ENCODE measurements at places on chromosomes 6 and 20.

GRCh38 chr6:104526376-104526775 is 333.3 kb downstream of the HACE1 start:
- ATAC-seq, result no peak

DNA sequence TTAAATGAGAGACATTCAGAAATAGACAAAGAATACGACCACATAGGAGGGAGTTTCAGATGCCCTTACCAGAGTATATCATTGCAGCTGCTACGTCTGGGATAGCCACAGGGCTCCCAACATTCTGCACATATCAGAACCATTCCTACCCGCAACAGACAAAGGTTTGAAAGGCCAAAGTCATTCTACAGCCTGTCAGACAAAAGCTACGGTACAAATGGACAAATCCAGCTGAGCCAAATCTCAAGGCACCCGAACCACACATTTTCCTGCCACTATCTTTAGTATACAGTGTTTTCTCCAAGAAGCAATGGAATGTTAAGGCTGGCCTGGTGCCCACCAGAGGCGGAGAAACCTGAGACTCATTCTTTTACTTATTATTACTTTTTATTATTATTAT is 30.5 kb upstream of the LYRM2 start:
- no peak for ATAC-seq

DNA sequence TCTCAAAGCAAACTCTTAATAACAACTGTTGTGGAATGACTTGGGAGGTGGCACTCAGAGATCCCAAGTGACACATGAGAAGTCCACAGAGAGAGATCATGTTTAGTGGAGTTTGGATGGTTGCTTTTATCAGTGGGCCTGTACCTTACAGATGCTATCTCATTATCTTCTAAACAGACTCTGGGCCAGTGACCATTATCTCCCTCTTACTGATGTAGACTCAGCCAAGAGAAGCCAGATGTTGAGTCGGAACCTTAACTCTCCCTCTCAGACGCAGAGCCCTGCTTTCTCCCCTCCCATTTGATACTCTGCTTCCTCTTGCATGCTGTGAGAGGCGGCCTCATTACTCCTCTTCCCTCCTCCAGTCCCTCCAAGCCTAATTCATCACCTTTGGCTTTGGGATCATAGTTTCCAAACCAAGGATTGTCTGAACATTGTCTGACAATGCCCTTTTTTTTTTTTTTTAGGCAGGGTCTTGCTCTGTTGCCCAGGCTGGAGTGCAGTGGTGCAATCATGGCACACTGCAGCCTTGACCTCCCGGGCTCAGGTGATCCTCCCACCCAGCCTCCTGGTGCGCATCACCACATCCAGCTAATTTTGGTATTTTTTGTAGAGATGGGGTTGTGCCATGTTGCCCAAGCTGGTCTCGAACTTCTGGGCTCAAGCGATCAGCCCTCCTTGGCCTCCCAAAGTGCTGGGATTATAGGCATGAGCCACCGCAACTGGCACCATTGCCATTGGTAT is 4.5 kb upstream of the DDR1 start:
- ATAC-seq, result no peak

DNA sequence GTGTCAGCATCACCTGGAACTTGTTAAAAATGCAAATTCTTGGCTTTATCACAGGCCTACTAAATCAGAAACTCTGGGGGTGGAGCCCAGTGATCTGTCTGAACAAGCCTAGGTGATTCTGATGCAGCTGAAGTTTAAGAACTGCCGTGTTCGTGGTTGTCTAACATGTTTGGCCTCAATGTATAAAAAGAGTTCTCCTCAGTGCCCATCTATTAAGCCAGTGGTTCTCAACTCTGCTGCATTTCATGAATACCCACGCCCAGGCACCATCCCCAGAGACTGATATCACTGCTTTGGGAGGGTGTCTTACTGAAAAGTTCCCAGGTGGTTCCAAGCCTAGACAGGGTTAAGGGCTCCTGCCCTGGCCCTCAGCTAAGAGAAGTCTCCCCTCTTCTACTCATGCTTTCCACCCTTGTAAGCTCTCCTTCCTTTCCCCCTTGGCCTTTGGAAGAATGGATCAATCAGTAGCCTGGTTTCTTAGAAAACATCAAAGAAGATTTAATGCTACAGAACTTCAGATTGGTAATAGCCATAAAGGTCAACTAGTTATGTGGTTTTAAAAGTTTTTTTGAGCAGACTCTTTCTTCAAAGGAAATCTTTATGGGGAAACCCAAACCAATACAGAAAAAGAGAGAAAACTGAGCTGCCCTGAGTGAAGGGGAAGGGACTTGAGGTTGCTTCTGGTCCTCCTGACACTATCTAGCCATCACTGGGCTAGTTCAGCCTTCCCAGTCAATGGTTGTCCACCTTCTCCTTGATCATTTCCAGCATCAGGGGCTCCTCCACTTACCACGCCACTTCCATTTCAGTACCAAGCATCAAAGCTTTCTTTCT is 38.9 kb upstream of the TNFAIP3 start:
- peak; percentile 58 for ATAC-seq

- ATAC-seq, result no peak
Observed at GRCh38 chr6:91509039-91509438, 922.2 kb upstream of the MAP3K7 start.

DNA sequence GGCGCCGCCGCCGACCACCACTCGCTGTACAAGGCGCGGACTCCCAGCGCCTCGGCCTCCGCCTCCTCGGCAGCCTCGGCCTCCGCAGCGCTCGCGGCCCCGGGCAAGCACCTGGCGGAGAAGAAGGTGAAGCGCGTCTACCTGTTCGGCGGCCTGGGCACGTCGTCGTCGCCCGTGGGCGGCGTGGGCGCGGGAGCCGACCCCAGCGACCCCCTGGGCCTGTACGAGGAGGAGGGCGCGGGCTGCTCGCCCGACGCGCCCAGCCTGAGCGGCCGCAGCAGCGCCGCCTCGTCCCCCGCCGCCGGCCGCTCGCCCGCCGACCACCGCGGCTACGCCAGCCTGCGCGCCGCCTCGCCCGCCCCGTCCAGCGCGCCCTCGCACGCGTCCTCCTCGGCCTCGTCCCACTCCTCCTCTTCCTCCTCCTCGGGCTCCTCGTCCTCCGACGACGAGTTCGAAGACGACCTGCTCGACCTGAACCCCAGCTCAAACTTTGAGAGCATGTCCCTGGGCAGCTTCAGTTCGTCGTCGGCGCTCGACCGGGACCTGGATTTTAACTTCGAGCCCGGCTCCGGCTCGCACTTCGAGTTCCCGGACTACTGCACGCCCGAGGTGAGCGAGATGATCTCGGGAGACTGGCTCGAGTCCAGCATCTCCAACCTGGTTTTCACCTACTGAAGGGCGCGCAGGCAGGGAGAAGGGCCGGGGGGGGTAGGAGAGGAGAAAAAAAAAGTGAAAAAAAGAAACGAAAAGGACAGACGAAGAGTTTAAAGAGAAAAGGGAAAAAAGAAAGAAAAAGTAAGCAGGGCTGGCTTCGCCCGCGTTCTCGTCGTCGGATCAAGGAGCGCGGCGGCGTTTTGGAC is 2.0 kb downstream of the SOX4 start:
- peak; percentile 46 for ATAC-seq

DNA sequence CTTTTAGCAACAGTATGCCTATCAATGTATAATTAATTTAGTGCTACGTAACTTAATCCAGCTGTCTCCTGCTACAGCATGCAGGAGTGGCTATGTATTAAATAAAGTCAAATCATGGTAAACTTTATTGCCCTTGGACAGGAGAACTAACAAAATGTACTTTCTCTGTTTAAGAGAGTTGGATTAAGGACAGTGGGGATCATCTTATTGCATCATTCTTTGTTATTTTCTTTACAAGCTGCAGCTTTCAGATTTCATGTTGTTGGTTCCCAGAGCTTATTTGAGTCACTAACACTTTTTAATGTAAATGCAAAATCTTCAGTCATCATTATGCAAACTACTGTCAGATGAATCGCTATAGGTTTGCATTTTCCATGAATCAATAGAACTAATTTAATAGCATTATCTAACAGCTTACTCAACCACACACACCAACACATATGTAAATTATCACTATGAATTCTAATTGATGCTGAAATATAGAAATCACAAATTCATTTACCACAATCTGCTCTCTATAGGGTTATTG is 424.7 kb downstream of the MMUT start:
- no peak for ATAC-seq

DNA sequence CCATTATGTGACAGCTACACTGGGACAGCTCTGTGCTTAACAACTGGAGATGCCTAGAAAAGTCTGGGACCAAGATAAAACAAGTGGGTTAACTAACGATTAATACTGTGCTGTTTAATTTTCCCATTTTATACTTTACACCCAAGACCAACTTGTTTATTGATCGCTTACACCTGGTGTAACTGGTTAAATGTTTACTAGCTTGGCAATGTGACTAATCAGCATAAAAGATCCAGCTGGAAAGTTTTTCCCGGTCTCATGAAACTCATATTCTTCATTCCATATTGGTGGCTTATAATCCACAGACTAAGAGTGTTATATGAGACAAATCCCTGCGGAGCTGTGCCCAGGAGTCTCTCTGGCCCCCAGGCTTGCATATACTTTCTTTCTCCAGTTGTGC is 101.7 kb upstream of the GJE1 start:
- no peak for ATAC-seq

GRCh38 chr6:16437984-16438383 is 199.6 kb downstream of the GMPR start:
- ATAC-seq, result peak; percentile 66

GRCh38 chr20:62168061-62168460 is 14.8 kb upstream of the MTG2 start:
- no peak for ATAC-seq

DNA sequence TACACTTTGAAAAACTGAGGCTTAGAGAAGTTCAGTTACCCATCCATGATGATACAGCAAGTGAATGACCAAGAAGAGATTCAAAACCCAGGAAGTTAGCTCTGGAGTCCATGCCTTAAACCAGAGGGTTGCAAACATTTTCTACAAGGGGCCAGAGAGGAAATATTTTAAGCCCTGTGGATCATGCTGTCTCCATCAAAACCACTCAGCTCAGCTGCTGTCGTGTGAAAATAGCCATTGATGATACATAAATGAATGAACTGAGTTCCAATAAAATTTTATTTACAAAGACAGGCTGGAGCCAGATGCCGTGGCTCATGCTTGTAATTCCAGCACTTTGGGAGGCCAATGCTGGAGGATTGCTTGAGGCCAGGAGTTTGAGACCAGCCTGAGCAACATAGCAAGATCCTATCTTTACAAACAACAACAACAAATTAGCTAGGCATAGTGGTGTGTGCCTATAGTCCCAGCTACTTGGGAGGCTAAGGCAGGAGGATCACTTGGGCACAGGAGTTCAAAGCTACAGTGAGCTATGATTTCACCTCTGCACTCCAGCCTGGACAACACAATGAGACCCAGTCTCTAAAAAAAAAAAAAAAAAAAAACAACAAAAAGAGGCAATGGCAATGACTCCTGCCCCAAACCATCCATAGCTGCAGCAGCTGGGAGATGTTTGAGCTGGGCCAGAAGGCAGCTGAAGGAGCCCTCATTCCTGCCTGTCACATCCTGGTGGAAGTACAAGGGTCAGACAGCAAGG is 44.1 kb upstream of the RIN2 start:
- no peak for ATAC-seq

- ATAC-seq, result no peak
Observed at GRCh38 chr6:75746221-75746620, 2.8 kb upstream of the MYO6 start.
